ENCODE measurements at places on chromosomes 3 and 15.

GRCh38 chr3:45554006-45554666, 40.4 kb upstream of the LIMD1 start:
- DNase-seq: no peak

DNA sequence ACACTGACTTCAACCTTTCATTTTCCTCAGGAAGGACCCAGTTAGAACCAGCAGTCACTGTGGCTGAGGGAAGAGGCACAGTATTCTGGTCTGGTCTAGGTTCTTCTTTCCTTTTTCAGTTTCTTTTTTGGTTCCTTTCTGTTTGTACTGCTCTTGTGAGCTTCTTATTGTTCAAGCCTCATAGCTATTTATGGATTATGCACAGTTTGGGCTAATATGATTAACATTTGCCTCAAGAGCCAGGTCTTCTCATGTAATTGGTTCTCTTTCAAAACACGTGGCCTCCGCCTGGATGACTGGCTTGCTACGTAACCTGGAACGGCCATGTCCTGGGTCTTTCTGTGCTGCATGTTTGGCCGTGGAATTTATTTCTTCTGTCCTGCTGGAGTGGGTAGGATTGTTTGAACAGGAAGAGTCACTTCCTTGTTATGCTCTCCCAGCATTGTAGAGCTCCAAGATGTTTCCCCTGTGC, 43.3 kb downstream of the RBMS3 start:
- no peak for DNase-seq

DNA sequence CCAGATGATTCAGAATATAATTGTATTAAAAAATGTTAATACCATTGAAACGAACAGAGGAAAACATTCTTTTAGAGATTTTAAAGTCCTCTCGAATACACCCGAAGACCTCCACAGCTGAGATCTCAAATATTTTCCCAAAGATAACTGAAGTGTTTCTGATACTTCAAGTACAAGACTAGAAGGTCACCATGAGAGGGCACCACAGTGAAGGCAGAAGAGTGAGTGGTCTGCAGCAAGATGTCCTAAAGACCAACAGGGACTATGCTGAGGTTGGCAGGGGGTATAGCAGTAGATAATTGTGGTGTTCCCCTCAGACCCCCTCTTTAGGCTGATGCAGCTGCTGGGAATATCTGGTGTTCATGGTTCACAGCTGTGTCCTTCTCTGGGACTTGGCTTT, 156.5 kb downstream of the PDCD6IP start:
- no peak for DNase-seq

- no peak for DNase-seq
These were observed 213.6 kb downstream of the RBMS3 start for GRCh38 chr3:29494305-29495036.

DNA sequence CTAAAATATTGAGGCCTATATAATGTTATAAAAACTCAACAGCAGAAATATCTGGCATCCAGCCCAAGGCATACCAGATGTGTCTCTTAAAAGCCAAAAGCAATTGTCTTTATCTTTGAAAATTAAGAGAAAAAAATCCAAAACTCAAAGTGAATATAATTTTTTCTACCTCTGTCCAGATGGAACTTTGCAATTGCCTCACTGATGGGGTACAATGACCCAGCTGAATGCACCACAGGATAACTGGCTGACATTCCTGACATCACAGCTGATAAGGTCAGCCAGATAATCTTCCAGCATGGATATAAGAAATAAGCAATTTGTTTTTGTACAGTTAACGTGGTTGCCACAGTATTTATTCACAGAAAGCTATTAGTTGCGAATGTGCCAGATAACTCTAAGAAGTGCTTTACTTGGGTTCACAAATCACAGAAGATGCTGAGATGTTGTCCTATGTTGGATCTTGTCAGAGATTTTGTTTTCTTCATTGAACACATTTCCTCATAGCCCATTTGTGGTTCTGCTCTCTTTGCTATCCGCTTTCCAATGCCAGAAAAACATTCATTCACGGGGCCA, 566.9 kb upstream of the CCDC54 start:
- no peak for DNase-seq

DNA sequence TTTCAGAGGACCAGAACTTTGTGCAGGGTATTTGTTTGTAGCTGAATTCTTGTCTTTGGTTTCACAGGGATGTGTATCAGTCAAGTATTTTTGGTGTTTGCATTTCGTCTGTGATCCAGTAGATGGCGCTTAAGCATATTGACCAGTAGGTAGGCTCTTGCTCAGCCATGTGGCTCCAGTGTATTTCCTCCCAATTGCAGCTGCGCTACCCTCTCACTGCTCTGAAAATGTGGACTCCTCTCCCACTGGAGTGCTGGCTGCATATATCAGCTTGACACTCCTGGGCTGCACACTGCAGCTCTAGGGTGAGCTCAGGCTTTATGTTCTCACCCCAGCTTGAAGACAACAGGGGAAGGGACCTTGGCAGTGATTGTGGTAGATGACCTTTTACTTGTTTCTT, 1264.3 kb upstream of the ALCAM start:
- no peak for DNase-seq

GRCh38 chr3:193010191-193010590, 92.5 kb upstream of the MB21D2 start:
- no peak for DNase-seq

- no peak for DNase-seq
These were observed 115.8 kb downstream of the ADAMTS9 start for GRCh38 chr3:64571982-64572381.

DNA sequence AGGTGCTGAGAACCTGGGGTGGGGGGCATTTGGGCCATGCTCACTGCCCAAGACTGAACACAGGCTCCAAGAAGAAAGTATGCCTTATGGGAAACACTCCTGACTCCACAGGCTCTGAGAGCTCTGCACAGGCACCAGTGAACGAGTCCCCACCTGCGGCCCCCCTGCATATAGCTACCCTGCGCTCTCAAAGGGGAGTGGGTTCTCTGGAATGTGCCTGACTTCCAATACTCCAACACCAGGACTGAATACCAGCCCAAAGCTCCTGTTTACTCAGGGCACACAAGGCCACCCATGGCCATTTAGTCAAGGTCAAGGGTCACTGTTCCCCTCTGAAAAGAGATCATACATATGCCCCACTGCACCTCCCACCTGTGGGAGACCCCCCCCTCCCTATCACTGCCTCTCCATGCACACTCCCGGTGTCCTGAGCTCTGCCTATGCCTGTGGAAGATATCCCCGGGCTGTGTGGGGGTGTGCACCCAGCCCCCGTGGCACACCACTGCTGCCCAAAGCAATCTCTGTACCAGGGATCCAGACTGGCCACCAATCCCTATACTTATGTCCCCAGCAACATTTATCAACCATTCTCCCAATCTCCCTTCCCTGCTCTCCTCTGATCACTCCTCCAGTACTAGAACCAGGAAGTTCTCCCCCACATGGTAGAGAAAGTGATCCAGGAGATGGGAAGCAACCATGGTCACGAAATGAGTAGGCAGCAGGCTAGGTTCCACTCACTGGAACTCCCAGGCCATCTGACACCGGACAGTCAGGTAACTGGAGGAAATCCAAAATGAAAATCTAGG, 1.5 kb upstream of the PLXNB1 start:
- DNase-seq: no peak

DNA sequence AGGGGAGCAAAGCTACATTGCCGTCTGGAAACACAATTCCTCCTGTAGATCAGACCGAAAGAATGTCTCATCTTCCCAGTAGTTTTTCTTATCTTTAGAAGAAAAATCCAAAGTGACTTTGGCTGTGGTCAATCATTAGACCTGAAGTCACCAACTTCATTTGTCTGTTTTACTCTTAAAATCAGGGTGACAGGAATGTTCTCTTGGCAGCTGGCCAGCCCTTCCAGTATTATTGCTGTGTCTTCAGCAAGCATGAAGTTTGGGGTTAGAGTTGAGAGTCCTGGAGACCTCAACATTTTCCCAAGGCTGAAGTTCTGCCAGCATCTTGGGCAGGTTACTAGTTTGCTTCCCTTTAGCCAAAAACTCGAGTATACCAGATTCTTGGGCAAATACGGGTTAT, 32.5 kb downstream of the RSL24D1 start:
- no peak for DNase-seq

- DNase-seq: no peak
These were observed 33.5 kb downstream of the EBLN2 start for GRCh38 chr3:73094951-73095350.

DNA sequence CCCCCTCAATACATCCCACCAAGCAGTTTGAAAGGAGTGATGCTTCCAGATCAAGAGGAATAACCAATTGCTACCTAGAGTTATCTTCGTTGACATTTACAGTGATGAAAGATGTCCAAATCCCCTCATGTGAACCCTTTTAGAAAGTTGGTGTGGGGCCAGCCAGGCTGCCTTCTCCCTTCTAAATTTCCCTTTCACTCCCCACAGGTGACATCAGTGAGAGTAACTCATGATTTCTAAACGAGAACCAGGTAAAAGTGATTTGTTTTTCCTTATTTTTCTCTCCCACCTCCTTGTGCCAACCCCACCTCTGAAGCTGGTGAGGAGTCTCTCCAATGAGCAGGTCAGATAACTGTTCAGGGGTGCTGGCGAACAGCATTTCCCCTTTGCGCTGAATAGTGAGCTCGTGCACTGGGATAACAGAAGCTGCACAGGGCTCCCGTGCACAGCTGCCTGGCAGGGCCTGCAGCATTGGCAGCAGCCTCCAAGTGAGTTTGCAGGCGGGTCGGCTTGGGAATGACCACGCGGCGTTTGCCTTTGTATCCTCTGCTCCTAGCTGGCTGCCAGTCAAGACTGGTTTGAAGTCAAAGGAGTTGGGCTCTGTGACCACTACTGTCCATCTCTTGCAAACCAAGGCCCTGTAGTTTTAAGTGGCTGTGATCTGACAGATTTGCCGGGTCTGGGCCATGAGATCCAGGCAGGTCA, 70.2 kb upstream of the CORO2B start:
- no peak for DNase-seq

- no peak for DNase-seq
These were observed 664 bp downstream of the PARP3 start for GRCh38 chr3:51942603-51943450.

DNA sequence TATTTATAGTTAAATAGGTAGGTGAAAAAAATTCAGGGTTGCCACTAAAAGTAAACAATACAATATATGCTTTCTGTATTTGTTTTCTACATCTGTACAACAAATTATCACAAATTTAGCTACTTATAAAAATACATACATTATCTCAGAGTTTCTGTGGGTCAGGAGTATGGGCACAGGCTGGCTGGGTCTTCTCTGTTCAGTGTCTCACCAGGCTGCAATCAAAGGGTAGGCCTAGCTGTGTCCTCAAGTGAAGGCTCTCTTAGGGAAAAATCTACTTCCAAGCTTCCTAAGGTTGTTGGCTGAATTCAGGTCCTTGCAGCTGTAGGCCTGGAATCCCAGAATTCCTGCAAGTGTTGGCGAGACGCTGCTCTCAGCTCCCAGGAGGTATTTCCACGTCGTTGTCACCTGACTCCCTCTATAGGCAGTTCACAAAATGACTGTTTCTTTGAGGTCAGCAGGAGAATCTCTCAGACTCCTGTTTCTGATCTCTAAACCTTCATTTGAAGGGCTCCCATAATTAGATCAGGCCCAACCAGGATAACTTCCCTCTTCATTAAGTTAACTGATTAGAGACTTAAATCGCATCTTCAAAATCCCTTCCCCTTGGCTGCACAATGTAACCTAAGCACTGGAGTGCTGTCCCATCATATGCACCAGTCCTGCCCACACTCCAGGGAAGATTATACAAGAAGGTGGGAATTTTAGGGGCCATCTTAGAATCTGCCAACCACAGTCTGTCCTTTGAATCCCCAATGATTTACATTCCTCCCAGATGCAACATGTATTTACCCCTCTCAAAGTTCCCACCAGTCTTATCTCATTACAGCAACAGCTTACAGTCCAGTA, 296.6 kb downstream of the SUCLG2 start:
- no peak for DNase-seq

- DNase-seq: no peak
These were observed 16.7 kb downstream of the PDIA5 start for GRCh38 chr3:123083383-123084124.

- DNase-seq: no peak
These were observed 6.3 kb downstream of the TMEM43 start for GRCh38 chr3:14131134-14131533.

- peak; percentile 85 for DNase-seq
These were observed at the start of gene CFAP92 for GRCh38 chr3:128993461-128994172. TSS of gene CFAP92 (minus strand) at chr3:128994076. CDS start at chr3:128993304, 772 bp downstream.

- no peak for DNase-seq
These were observed 2.5 kb downstream of the FOXL2NB start for GRCh38 chr3:138949445-138950005.

DNA sequence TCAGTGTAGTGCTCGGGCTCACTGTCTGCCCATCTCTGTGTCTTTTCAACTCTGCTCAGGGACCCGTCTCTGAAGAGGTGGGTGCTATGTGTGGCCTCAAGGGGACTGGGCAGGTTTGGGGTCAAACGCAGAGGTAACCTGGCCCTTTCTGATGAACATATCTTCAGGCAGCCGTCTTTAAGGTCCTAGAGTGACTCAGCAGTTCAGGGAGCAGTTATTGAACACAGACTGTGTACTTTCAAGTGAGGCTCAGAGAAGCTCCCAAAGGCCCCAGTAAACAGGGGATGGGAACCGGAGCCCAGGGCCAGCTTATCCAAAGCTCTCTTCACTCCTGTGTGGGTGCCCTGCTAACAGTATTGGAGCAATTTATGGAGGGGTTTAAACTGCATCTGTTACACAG, 73.1 kb downstream of the WDR76 start:
- DNase-seq: no peak

DNA sequence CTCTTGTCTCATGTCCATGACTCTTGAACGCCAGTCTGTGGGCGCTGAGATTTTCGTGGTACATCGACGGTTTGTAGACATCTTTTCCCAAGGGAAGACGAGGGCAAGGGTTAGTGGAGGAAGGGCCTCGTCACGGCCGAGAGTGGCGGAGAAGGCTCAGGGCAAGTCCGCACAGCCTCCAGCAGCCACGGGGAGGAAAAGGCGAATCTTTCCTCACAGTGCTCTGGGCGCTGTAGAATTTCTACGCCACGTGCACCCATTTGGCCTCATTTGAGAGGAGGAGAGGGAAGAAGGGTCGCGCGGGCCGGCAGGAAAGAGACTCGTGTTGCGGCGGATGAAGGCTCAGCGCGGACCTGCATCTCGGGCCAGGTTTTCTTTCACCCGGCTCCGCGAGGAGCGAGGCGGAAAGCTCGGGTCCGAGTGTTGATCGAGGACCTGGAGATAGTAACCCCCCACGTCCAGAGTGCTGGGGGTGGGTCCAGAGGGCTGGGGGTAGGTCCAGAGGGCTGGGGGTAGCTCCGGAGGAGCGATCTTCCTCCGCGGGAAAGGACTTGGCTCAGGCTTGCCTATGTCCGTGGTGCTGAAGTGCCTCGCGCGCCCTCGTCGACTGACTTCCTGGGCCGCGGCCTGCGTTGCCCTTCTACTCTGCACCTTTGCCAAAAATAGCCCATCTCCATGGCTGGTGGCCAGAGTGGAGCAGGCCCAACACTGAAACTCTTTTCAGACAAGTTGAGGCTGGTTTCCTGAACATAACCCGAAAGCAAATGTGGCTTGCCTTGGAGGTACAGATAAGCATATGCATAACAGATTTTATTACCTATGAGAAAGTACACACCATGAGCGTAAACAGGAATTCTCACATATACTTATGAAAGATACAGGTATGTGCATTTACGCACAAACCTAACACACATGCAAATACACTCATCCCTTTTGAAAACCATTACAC, 1.1 kb downstream of the SLC35G2 start:
- no peak for DNase-seq

Data from stimulated activated CD8-positive, alpha-beta memory T cell treated with anti-CD3 and anti-CD28 coated beads, Interleukin-15, amount 100 ng/mL, for 24 hours (primary cell).